ENCODE measurements at places on chromosomes 12 and 14.

- no peak for DNase-seq
These were observed 25.0 kb downstream of the MFAP5 start for GRCh38 chr12:8637666-8638065.

DNA sequence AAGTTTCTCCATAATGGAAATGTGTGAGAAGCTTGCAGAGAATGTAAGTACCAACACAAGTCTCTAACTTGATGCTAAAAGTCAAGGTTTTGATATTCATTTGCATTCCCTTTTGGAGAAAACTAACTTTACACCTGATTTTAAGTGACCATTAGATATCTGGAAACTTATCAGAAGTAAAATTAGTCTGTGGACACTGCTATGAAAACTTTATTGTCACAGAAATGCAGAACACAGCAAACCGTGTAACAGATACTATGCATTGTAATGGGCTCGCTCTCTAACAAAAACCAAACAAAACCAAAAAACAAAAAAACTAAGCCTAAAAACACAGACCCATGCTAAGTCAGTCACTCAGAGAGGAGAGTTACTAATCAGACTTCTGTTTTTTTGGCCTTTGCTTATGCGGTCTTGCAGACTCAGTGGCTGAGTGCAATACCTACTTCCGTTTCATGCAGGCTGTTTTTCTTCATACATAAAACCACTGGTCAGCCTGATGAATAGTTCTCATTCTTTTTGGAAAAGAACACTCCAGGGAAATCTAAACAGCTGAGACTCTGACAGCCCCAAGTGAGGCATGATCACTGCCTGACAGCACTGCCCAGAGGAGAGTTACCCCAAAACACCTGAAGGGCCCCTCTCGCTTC, 35.7 kb downstream of the NRDE2 start:
- no peak for DNase-seq

GRCh38 chr12:99914206-99914605, 70.5 kb downstream of the ANKS1B start:
- DNase-seq, result no peak

GRCh38 chr14:102374264-102374663, 11.5 kb downstream of the TECPR2 start:
- DNase-seq, result no peak

DNA sequence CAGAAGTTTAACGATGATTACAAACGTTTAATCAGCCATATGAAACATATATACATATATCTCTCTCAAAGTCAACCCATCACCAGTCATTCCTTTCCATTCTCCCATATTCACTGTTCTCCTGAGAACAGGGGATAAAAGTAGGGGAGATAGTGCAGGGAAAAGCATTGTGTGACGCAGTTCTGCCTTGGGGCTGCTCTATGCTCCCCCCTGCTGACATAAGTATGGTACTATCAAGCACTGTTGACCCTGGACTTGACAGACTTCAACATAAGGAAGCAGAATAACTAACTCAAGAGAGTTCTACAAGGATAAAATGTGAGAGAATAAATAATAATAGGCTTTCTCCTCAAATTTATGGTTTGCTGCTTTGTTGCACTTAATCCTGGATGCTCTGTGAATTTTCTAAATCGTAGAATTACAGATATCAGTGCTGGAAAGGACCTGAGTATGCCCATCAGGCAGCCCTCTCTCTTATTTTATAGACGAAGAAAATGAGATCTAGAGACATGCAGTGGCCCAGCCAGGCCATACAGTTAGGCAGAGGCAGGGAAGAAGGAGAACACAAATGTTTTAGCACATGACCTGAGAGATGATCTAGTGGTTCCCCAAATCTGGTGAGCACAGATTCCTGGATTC, 87.2 kb downstream of the SCN8A start:
- DNase-seq, result peak; percentile 54

GRCh38 chr12:117143008-117143532, 43.9 kb upstream of the TESC start:
- DNase-seq, result peak; percentile 63

- DNase-seq, result no peak
These were observed 14.2 kb downstream of the DLK1 start for GRCh38 chr14:100740929-100741328.

DNA sequence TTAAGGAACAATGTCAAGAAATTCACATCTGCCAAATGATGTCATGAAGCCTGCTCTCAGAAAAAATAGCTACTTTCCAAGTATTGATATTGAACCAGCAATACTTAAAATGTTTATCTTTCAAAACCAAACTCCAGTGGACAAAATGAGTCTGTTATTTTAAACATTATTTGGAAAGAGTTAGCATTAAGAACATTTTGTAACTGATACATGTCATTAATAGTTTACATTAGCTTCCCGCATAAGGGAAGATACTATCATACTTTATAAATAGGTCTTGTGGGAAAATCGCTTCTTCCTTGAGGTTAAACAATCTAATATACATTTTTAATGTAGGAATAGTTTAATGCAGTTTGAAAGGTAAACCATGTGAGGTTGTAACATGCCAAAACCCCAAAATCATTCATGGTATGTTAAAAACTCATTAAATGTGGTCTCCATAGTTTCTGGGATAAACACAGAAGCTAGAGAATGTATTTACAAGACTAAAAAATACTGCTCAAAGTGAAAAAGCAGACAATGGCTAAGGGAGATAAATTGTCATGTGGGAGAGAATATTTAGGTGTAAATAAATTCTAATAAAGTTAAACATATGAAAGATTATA, 73.4 kb upstream of the ATP2B1 start:
- DNase-seq, result peak; percentile 16

GRCh38 chr12:70756791-70757190, 119.6 kb upstream of the PTPRB start:
- no peak for DNase-seq

GRCh38 chr14:51327376-51327775, 87.3 kb downstream of the TMX1 start:
- no peak for DNase-seq

GRCh38 chr12:92290350-92290695, 144.7 kb upstream of the BTG1 start:
- no peak for DNase-seq

- no peak for DNase-seq
These were observed 99.5 kb downstream of the KIF26A start for GRCh38 chr14:104237651-104238423.

DNA sequence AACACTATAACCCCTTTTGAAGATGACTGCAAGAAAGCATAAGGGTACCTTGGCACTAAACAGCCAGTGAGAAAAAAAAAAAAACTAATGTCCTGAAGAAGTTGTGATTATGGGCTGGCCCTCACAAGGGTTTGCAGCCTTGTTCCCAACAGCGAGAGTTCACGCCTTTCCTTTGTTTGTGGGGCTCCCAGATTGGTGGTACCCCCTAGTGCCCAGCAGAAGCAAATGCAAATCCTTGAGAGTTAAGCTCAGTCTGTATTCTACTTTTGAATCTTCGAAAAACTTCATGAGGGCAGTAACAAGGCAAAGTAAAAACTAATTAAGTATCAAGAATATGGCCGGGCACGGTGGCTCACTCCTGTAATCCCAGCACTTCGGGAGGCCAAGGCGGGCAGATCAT, 238.9 kb upstream of the LMO3 start:
- no peak for DNase-seq

- DNase-seq, result no peak
These were observed 980.5 kb downstream of the TMEM121 start for GRCh38 chr14:106506881-106507305.

DNA sequence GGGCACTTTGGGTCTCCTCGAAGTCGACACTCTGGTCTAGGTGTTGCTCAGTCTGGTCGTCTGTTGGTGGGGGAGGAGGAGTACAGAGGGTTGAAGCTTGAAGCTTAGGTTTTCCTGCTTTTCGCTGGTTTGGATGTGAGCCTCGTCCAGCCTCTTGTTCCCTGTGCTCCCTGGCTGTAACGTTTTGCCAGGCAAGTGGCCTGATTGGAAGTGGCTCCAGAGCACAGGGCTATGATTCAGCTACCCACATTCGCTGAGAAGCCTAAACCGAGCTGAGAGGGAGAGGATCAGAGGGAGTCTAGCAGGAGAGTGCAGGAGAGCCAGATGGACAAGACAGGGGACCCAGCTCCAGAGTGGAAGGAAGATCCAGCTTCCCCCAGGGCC, 6.1 kb downstream of the HOXC10 start:
- DNase-seq, result no peak

- no peak for DNase-seq
These were observed 158.7 kb downstream of the NUAK1 start for GRCh38 chr12:105980085-105980484.

- no peak for DNase-seq
These were observed 7.9 kb upstream of the DNAH10 start for GRCh38 chr12:123754041-123754772.

DNA sequence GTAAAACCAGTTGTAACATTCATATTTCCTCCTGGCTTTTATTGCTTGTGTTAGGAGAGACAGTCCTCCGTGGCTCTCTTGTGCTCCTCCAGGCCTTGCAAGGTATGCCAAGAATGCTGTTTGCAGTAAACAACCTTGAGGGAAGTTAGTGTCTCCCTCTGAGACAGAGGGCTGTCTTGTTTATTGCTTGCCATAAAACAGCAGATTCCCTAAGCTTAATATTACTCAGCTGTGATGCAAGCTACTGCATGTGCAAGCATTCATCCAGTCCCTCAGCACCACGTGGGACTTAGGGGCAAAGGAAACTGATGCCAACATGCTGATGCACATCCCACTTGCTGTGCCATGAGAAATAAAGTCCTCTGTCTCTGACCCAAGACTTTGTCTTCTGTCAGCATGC, 6.6 kb downstream of the POMT2 start:
- peak; percentile 61 for DNase-seq

- no peak for DNase-seq
These were observed 9.3 kb downstream of the PGAM5 start for GRCh38 chr12:132719954-132720324.

- no peak for DNase-seq
These were observed 35.7 kb downstream of the MVK start for GRCh38 chr12:109609342-109609741.

DNA sequence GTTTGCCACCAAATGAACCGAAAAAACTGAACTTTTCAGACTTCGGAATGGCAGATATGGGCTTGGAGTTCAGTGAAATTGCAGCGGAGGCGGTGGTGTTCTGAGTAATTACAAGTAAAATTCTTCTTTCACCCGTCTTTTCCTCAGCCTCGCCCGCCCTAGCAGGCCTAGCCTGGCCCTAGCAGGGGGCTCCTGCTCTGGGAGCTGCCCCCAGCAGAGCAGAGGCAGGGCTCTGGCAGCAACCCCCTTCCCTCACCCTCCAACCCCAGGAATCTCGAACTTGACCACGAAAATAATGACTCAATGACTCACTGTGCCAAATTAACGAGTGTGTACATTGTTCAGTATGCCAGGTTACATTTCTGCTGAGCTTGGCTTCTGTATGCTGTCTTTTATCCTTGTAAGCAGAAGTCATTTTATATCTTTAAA, 1.1 kb downstream of the PAPLN start:
- DNase-seq, result peak; percentile 87

DNA sequence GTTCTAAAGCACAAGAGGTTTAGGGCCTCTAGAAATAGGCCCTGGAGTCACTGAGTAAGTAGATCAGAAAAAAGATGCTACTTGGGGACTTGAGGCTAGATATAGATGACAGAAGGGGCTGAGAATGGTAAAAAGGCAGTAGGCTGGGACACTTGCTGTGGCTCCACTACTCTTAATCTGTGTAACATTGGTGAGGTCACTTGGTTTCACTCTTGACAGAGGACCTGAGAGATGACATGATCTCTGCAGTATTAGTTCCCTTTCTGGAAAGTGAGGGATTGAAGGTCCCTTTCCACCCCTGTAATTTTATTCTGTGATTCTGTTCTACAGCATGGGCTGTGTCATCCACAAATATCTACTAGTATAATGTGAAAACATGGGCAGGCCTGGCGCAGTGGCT, 39.7 kb downstream of the MAPKAPK5 start:
- DNase-seq, result no peak

- DNase-seq, result no peak
These were observed 58.2 kb downstream of the GRIP1 start for GRCh38 chr12:66620688-66621087.

DNA sequence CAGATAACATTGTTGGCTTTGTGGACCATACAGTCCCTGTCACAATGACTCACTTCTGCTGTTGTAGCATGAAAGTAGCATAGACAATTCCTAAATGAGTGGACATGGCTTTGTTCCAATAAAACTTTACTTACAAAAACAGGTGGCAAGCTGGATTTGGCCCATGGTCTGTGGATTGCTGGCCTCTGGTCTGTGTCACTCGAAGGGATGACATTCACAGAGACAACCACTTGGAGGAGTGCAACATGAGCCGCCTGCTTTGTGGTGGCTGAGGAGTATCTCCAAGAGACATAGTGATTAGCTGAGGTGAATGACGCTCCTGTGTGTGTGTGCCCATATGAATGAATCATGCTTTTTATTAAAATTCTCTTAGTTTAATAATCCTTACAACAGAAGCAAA, 81.3 kb upstream of the NRXN3 start:
- DNase-seq, result no peak

DNA sequence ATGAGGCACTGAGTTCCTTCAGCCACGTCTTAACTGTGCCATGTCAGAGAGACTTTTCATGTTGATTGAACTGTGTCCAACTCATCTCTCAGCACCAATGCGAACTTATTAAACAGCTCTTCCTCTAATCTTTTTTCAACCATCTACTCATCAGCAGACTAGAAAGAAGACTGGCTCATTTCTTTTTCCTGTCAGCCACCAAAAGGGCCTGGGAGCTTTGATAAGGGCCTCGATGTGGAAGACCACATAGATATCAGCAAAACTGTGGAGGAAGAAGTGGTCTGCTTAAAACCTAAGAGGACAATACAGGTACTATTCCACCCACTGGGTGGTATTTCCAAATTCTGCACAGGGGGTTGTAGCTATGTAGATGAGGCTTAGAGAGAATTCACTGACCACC, 3.6 kb upstream of the PLXNC1 start:
- DNase-seq, result no peak

DNA sequence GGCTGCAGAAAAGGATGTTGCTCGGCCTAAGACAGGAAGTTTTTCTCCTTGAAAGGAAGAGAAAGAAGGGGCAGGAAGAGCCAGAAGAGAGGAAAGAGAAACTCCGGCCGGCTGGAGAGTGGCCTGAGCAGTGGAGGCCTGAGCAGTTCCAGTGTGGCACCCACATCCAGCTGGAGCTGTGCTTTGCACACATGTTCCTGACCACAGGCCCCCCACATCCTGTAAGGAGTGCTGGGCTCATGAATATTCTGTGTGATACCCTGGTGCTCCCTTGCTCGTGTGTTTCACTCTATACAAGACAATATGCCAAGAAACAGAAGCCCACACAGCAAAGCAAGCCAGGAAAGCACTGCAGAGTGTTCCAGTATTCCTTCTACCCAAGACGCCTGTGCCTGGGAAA, 27.1 kb downstream of the POLE start:
- DNase-seq, result no peak

- peak; percentile 17 for DNase-seq
These were observed 15.4 kb upstream of the TRHDE start for GRCh38 chr12:72256725-72257124.

GRCh38 chr12:56021889-56022497, 1.1 kb downstream of the IKZF4 start:
- DNase-seq, result no peak

- no peak for DNase-seq
These were observed 170.6 kb downstream of the BMP4 start for GRCh38 chr14:53786045-53786444.
